ENCODE measurements at places on chromosomes 2 and 18.
A peak's percentile ranks its signal among the peaks of the same experiment; 100 is the strongest.

GRCh38 chr18:42742969-42743368, 372.5 kb downstream of the RIT2 start:
- no peak for DNase-seq

GRCh38 chr2:158489366-158490112, 32.8 kb downstream of the PKP4 start:
- DNase-seq, result no peak

DNA sequence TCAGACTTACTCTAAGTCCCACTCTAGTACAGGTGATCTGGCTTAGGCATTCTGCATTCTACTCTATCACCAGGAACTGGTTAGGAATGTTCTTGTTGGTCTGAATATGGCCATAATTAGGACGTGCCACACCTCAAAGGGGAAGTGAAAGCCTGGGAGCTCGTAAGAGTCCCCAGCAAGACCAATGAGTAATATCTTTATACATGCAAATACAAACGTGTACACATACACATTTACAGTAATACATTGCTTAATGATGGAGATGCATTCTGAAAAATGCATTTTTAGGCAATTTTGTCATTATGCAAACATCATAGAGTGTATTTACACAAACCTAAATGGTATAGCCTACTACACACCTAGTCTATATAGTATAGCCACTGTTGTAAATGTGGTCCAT, 19.5 kb upstream of the ERCC3 start:
- no peak for DNase-seq

DNA sequence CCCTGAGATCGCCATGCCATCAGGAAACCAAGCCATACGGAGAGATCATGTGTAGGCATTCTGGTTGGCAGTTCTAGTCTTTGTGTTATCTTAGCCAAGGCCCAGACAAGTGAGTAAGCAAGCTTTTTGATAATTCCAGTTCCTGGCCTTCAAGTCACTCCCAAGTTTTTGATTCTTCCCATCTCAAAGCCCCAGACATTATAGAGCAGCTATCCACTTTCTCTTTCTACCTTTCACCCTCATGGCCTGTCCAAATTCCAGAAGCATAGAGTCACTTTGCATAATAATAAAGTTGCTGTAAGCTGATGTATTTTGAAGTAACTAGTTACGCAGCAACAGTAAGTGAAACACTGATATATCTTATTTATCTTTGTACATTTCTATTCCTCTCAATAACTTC, 26.8 kb upstream of the IL1RL1 start:
- DNase-seq, result no peak

DNA sequence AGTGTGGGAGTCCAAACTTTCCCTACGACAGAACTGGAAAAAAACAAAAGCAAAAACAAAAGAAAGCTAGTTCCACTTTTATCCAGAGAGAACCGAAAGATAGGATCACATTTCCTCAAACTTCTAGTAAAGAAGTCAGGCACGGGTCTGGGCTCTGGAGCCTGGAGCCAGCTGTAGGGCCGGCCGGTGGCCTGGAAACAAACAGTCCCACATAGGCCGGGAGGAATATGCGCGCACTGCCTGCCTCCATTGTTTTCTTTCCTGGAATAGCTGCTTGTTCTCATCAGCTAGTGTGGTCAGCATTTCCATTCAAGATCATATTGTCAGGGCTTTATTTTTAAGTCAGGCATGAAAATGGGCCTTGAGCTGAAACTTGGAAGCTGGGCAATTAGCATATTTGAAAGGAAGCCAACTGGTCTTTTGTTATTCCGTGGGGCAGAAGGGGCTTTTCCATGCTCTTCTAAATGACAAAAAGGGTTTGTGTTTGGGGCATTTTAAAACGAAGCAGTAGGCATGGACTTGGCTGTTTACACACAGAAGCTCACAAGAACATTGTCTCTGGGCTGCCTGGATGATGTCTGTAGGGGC, 58.7 kb upstream of the RFX8 start:
- DNase-seq, result no peak

- no peak for DNase-seq
These were observed 6.0 kb downstream of the ADNP2 start for GRCh38 chr18:80115035-80115434.

- DNase-seq, result no peak
These were observed 3.8 kb downstream of the EVX2 start for GRCh38 chr2:176079831-176080539.

- DNase-seq, result peak; percentile 24
These were observed 62.2 kb downstream of the KCNE4 start for GRCh38 chr2:223114170-223114569.

DNA sequence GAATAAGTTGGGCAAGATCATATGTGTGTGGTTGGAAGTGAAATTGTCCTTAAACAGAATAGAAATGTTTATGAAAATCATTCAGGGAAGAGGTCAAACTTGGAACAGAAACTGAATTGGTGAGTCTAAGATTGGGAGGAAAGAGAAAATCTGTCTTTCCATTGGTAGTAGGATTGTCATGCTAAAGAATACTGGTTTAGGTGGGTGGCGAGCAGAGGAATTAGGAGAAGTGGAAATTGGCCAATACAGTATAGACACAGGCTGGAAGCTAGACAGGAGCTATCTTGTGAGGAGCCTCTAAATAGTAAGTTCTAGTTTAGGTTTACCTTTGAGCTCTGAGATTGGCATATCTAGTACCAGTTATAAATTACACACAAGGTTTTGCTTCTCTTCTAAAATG, 80.9 kb upstream of the KYNU start:
- no peak for DNase-seq

DNA sequence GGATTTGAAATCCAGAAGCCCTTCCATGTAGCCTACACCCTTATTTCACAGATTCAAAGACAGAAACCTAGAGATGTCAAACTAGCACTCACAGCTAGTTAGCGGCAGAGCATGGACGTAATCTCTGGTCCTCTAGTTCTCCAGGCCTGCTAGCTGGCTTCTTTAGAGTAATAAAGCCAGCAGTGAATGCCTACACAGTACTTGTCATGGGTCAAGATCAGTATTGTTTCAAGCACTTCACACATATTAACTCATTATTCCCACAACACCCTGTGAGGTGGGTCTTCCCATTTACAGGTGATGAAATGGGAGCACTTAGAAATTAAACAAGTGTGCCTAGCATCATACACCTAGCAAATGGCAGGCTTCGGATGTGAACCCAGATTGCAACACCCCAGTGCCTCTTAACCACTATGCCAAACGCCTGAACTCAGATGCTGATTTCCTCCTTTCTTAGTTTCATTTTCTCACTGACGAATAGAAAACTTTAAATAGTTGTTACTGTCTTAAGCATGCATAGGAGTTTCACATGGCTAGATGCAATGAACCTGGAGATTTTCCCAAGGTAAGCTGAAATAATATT, 14.5 kb upstream of the ZBTB14 start:
- no peak for DNase-seq

- DNase-seq, result peak; percentile 69
These were observed 539 bp downstream of the LAPTM4A start for GRCh38 chr2:20050646-20051531.

DNA sequence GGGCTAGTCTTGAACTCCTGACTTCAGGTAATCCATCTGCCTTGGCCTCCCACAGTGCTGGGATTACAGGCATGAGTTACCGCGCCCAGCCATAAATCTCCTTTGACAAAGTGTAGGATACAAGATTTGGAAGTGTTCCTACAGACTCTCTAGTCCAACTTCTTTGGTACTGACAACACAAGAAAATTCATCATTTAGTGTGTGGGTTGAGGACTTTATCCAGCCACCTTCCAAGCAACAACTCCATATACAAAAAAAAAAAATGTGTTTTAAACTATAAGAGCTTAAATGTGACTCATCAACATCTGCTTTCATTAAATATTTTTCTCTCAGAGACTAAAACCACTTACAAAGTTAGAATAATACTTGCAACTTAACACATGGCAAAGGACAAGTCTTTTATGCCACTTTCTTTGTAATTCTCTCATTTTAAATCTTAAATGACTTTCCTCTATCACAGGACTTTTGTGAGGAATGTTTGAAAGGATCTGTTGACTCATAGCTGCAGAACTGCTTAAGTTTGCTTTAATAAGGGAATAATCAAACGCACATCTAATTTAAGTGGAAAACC, 46.2 kb upstream of the ITGAV start:
- DNase-seq, result peak; percentile 77

- no peak for DNase-seq
These were observed 223.5 kb downstream of the EIPR1 start for GRCh38 chr2:3154146-3154545.
